SW 1271 (cell line): ENCODE measurements at places on chromosomes 3 and 15.

DNA sequence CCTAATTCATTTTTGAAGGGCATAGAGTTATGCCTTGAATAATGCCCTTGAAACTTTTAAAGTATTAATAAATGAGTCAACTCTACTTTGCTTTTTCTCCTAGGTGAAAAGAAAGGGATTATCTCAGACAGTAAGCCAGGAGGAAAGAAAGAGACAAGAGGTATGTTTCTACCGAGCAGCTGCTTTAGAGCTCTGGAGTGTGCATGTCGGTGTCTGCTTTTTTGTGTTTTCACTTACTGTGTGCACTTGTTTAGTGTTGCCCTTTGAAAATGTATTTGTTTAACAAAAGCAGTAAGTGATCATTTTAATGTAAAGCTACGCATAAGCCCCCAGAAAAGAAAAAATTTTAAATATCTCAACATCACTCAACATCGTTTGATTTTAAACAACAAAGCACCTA lies 28.1 kb downstream of the ARHGEF26 start:
- no peak for DNase-seq

DNA sequence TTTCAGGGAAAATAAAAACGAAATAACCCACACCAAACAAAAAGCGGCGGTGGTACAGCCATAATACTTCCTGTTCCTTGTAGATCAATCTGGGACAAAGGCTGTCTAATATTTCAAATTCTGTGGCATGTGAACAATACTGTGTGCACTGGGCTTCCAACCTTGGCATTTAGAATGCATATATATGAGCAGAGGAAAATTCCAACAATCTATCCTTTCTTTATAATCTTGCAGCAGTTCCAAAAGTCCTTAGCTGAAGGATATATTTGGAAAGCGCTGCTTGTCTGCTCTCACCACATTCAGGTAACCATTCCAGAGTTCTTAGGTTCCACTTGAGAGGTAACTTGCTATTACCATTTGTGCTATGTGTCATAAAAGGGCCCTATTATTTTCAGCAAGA lies 231.8 kb downstream of the RBMS3 start:
- no peak for DNase-seq

DNA sequence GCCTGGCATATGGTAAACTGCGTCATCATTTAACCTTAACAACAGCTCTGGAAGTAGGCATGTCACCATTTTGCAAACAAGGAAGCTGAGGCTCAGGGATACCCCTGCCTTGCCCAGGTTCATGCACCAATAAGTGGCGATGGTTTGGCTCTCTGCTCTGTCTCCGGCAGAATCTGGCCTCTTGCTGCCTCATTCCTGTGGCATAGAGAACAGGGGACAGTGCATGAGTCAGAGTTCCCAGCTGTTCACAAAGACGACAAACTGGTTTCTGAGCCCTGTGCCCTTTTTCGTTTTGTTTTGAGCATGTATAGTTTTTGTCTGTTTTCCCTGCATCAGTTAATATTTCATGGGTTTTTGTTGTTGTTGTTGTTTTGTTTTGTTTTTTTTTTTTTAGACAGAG lies 236.8 kb downstream of the OPA1 start:
- DNase-seq, result no peak

DNA sequence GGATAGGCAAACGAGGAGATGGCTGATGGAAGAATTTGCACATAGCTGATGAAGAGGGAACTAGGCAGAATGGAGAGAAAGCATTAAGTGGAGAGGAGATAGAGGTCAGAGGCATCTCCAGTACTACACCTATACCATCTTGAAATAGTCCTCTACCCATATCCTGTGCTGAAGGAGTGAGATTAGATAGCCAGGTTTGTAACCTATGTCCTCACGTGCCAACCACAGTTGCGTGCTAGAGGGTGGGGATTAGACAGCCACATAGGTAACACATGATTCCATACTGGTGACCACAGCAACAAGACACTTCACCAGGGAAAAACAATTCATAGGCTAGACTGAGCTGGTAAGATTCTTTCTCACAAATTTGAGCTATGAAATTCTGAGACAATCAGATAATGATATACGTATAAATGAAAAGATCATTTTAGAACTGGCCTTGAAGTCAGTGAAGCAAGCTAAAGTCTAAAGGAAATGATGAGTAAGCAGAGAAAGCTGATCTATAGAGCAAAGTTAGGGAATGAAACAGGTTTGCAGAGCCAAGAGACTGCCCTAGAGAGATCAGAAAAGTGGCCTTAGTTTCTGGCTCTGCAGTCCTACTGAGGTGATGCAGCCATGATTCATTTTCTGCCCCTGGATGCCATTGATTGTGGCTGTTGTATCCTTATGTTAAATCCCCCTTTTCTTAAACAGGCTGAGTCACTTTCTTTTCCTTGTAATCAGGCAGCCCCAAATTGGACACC lies 17.7 kb downstream of the MYNN start:
- no peak for DNase-seq
